Endothelial cell of umbilical vein (primary cell): ENCODE measurements at places on chromosomes 2 and 18.

DNA sequence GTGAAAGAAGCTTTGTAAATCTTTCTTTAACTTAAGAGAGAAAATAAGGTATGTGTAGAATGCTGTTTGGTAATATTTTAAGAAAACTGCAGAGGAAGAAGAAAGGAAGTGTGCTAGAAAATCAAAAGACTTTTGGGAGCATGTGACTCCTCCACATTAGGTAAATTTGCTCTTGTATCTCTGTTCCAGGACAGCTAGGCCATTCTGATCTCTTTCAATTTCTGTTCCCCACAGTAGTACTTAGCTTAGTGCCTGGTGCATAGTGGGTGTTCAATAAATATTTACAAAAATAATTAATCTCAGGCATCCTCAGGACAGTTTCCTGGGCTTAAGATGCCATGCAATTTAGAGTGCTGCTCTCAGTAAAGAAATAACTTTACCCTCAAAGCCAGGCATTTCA, 105.0 kb downstream of the GPD2 start:
- no peak for DNase-seq

GRCh38 chr2:26989156-26989555, 18.7 kb downstream of the MAPRE3 start:
- no peak for DNase-seq

DNA sequence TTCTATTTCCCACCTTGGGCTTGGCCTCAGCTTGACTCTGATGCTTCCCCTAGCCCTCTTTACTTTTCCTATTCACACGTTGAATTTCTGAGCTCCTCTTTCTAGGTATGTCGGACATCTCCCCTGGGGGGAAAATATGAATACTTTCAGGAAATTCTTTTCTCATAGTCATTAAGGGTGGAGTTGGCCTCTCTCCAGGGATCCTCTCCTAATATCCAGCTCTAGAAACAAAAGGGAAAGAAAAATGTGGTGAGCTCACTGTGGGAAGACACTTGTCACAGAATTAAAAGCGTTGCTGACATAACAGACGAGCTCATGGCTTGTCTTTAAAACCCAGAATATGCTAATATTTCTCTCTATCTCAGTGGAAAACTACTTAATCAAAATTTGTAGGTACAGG, 132.7 kb upstream of the MEX3C start:
- DNase-seq: no peak

GRCh38 chr2:225742487-225742886, 343.0 kb downstream of the NYAP2 start:
- DNase-seq: no peak

DNA sequence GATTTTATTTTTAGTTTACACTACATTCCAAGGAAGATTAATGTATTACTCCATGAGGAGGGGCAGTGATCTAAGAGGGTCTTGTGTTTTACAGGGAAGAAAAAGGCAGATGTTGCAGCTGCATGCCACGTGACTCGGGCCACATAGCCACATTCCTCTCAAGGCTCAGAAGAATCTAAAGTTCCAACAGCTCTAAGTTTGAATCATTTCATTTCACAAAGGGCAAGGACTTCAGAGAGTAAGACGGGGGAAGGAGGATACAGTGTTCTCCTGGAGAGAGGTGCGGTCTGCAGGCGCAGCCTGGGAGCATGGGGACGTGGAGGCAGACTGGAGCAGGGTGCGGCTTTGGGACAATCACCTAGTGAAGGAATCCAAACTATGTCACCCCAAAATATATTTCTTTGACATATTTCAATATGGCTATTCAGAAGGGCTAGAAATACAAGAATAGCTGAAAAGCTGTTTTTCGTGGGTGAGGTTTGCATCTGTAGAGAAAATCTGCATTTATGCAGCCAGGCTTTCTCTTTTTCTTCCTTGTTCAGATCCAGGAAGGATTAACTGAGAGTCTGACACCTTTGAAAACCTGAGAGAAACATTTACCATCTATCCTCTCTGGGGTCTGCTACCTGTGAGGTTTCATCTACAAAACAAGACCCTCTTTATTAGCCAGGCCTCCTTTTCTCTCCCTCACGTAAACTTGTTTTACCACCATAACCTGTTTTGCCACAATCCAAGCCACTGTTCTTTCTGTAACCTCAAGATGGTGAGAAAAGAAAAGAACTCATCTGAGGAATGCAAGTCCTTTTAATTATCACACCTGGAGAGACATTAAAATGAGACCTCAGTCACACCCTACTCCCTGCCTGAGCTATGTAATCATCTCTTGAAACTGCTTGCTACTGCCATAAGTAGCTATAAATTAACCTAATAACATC, 165.1 kb upstream of the NDUFV2 start:
- DNase-seq: no peak
